ENCODE measurements at places on chromosomes 3 and 15. TPM values are rescaled to one million over a fixed set of nuclear protein-coding genes. Genes with fewer than 3 reads are reported as not detected.

GRCh38 chr3:89360156-89360555 is 252.7 kb downstream of the EPHA3 start:
- DNase-seq = no peak

DNA sequence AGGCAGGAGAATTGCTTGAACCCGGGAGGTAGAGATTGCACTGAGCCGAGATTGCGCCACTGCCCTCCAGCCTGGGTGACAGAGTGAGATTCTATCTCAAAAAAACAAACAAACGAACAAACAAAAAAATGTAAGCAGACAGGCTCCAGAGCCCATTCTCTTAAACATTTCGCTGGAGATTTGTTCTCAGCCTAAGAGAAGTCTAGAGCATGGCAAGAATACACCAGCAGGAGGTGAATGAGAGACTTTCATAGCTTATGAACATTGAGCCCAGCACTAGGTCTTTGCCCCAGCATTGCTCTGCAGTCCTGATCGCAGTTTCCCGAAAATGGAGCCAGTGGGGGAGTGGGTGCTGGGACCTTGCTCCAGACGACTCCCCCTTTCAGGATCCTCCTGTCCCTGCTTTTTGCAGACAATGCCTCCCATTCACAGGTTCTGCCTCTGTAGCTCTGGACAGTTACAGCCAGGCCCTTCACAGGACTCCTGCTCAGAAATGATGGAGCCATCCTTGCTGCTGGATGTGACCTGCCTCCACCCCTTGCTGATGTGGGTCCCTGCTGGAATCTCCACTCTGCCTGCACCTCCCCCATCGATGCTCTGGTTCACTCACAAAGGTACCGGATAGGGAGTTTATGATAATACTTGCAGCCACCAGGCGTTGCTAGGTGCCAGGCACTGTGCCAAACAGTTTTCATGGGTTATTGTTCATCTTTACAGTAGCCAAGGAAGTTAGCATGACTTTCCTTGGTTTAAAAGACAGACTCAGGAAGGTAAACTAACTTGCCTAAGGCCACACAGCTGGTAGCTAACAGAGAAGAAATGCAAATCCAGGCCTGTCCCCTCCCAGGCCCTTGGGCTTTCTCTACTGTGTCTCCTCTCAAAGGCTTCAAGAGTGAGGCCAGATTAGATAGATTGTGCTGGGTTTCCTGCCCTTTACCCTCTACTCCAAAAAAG is 329.7 kb upstream of the TLE3 start:
- no peak for DNase-seq

The ARHGEF3 gene
- 14.7 TPM for total RNA-seq

DNA sequence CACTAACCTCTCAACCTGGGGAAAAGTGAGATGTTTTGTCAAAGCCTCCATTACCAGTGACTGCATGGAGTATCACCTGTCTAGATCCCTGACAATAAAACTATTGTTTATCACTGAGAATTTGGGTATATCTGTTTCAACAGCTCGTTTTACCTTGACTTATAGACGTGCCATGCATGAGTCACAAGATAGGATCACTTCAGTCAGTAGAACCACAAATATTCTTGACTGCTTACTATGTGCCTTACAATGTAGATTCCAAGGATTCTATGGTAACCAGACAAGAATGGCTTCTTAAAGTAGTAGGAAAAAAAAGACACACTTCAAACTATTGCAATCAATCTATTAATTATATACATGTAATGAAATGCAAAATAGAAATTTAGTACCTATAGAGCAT is 55.7 kb upstream of the GRM7 start:
- no peak for DNase-seq

DNA sequence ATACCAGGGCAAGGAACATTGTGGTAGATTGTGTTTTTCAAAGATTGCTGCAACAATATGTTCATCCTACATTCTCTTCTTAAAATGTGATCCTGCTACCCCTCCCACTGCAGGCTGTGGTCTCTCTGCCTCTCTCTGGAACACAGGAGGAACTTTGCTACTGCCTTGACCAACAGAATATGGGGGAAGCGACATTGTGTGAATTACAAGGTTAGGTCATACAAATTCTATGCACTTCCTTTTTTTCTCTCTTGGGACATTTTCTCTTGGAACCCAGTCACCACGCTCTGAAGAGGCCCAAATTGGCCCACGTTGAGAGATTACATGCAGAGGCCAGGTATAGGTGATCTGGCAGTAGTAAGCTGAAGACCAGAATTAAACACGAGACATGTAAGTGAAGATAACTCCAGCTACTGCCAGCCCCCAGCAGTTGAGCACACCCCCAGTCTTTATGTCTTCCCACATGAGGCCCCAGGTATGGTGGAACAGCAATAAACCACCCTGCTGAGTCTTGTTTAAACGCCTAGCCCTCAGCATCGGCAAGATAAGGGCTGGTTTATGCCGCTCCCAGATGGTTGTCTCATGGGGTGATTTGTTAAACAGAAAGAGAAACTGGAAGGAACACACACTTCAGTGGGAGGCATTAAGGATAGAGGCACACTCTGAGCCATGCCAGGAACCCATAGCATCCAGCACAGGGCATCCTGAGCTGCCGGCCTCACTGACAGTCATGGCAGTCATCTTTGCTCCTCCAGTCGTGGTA is 59.9 kb downstream of the FAM43A start:
- DNase-seq = no peak

DNA sequence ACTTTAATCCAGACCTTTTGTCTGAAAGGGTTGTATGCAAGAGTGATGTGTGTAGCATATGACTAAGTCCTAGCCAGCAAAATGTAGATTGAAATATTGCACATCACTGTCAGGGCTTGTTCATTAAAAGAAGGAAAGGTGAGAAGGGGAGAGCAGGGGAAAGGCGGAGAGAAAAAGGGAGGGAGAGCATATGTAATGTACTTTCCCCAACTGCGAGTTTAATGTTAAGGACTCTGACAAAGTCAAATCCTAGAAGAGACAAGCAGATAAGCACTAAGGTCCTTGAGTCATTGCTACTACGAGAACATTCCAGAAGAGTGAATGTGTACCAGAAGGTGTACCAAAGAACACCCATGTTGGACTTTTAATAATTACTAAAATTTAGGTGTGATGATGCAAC is 1336.7 kb downstream of the NSUN3 start:
- DNase-seq = no peak

- DNase-seq = no peak
Observed at GRCh38 chr3:58559586-58559985, 17.6 kb downstream of the FAM107A start.

DNA sequence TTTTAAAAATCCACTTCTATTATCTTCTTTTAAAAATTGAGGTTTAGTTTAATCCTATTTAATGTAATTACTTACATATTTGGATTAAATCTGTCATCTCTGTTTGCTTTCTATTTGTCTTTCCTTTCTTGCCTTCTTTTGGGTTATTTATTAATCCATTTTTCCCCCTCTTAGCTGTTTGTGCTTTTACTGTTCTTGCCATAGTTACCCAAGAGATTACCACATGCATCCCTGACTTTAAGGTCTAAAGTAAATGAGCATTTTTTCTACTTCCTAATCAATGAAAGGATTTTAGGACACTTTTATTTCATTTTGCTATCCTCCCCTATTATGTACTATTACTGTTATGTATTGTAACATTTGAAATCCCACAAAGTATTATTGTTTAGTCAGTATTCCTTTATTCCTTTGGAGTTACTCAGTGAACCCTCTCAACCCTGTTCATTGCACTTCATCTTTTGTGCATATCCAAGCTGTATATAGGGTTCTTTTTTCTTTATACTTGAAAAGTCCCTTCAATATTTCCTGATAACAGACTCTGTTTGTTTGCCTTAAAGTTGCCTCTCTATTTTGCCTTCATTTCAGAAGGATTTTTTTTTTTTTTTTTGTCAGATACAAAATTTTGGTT is 62.7 kb downstream of the MEF2A start:
- DNase-seq = no peak

Data from esophagus muscularis mucosa (tissue), 4 donors.